ENCODE measurements at places on chromosomes 3 and 15.

DNA sequence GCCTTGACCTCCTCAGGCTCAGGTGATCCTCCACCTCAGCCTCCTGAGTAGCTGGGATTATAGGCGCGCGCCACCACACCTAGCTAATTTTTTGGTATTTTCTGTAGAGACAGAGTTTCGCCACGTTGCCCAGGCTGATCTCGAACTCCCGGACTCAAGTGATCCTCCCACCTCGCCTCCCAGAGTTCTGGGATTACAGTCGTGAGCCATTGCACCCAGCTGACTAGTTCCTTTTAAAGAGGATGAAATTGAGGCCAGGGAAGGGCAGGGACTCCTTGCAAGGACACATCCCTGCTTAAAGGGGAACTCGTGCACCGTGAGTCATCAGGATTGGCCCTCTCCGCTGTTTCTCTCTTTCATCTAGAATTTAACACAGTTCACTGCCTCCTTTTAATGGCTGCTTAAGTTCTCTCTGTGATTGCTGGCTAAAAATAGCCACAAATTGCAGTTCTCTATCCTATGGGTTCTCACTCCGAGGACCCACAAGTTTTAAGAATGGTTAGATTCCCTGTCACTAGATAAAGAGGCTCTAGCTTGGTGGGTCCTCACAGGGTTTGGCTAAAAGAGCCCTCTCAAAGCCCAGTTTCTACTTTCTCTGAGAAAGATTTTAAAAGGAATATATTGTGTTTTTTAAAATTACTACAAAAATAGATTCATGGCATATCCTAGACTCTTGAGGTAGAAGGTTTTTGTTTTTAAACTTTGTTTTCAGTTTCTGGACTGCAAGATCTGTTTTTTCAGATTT is 1.4 kb downstream of the CRTAP start:
- no peak for DNase-seq

- DNase-seq = no peak
Observed at GRCh38 chr3:97579365-97579764, 185.2 kb upstream of the ARL6 start.

GRCh38 chr3:43792904-43793303 is 102.2 kb downstream of the ABHD5 start:
- no peak for DNase-seq

DNA sequence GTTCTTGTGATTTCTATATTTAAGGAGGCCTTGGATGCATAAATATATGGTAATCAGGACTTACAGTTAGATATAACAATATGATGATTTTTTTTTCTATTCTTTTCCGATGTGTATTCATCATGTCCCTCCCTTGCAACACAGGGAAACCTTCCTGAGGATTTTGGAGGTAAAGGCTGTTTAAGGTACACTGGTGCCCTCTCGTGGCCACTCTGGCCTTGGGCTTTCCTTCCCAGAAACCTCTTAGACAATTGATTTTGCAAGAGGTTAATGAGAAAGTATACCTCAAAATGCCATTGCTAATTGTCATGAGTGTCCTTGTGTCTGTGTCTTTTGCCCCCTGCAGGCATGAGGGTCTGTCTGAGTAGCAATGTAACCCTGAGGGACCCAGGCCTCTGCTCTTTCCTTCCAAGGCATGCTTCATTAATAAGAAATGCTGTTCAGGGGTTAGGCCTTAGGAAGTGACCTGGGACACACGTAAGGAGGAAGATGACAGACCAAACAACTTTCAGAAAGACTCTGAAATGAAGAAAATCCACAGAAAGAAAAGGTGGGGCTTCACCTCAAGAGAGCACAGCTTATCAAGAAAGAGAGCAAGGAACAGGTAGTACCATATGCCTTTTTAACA is 70.3 kb upstream of the PPP2R3A start:
- peak; percentile 41 for DNase-seq

DNA sequence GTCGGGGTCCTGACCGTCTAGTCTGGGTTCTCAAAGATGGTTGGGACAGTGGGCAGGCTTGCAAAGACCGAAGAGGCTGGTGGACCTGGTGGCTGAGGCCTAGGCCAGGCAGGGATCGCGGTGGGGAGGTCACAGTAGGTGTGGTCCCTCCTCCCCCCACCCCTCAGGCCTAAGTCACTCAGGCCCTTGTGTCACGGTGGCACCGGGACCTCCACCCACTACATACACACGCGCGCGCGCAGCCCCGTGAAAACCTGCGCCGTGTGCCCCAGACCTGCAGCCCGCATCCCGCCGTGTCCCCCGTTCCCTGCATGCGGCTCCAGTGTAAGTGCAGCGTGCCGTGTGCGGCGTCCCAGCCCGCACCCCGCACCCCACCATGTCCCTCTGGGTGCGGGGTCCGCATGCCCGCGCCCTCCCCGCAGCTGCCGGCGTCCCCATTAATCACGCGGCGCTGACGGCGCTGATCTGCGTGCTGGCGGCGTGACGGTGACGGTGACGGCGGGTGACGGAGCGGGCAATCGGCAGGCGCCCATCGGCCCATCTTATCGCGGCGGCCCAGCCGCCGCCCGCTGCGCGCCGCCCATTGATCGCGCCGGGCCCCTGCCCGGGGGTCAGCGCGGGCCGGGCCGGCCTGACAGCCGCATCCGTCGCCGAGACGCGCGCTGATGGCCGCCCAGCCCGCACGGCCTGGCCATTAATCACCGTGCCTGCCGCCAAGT is 24.4 kb downstream of the SEC61A1 start:
- DNase-seq = peak; percentile 11

DNA sequence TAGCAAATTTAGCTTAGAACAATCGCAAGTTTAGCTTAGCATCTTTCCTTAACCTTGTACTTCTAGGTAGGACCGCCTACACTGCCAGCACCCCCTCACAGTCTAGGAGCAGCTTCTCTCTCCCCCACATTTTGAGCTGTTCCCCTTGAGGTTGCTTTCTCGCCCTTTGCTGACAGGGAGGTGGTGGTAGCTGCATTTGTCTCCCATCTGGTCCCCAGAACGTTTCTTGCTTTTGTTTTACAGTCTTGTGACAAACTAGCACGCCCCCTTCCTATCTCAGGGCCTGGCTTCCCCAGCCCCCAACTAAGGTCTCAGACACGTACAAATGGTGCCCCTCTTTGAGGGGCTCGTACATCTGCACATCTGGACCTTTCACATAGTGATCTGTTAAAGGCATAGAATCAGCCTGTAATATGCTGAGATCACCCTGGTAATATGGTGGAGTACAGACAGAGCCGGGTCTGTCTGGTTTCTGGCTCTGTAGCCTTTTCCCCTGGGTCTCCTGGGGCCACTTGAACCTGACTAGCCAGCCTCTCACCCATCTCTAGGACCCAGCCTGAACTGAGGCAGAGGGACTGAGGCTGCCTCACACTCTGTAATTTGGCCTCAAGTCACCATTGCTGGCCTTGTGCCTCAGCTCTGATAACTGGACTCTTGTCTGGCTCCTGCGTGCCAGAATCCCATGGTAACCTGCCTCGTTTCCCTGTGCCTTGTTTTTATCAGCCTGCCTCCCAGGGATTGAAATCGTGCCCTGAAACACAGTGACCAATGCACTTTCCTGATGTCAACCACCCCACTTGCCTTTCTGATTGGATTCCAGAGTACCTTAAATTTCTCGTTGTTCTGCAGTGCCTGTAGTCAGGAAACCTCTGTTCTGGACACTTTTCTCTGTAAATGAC is 27.7 kb downstream of the CRTC3 start:
- no peak for DNase-seq

DNA sequence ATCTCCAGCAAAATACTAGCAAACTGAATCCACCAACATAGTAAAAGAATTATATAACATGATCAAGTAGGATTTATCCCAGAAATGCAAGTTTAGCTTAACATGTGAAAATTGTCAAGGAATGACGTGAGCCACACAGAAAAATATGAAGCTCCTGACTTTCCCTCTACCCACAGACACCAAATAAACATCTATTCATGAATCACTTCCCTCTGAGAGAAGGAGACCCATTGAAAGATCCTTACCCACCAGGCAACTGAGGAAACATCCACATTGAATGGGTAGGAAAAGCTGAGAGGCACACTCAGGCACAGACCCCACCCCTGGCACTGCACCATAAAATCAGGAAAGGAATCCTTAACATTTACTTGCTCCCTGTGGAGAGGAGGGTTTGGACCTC is 102.2 kb upstream of the MANF start:
- no peak for DNase-seq

GRCh38 chr3:114446600-114446999 is 152.8 kb downstream of the TIGIT start:
- DNase-seq = no peak
